ENCODE measurements at places on chromosomes 3 and 15. TPM values are rescaled to one million over a fixed set of nuclear protein-coding genes. Genes with fewer than 3 reads are reported as not detected.

The PIF1 gene
- 1.6 TPM for total RNA-seq

The SLC28A1 gene
- total RNA-seq: not detected

The TEX55 gene
- total RNA-seq: not detected

DNA sequence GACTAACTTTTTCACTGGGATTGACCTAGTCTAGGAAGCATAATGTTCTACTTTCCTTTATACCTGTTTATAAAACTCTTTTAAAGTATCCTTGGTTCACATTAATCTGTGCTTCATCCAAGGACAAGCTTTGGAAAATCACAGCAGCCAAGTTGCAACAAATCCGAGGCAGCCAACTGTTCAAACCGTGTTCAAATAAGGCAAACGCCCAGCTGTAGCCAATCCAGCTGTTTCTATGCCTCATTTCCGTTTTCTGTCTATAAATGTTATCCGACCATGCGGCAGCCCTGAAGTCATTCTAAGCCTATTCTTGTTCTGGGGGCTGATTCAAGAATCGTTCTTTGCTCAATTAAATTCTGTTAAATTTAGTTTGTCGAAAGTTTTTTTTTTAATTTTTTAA, 78.3 kb downstream of the FMN1 start:
- DNase-seq: no peak

- no peak for DNase-seq
Measured at GRCh38 chr3:38645601-38646000, 3.9 kb downstream of the SCN5A start.

- no peak for DNase-seq
Measured at GRCh38 chr3:123620343-123620742, 35.5 kb upstream of the HACD2 start.

Measured in activated T-cell treated with anti-CD3 and anti-CD28 coated beads, Interleukin-2, amount 50 U/mL, for 4 hours (primary cell).